ENCODE measurements at places on chromosomes 11 and 22.

DNA sequence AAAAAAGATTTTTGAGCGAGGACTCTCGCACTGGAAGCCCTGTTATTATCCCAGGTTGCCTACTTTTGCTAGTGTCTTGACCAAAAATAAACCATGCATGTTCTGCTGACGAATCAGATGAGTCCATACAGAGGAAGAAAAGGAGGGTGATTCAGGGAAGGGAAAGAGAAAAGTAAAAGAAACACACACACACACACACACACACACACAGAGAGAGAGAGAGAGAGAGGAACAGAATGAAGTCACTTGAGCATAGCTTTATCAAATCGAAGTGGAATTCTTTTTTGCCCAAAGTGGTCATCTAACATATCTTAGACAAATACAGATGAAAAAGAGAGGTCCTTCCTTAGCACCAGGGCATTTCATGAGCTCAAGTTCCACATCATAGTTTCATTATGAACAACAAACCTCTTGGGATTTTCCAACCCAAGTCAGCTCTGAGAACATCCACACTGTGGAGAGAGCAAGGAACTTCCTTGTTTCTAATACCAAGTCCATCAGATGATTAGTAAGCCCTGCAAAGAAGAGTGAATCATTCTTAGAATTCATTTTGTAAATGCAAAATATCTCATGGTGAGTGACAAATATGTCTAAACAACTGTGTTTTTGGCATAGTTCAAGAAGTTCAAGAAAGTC is 7.7 kb upstream of the MMP12 start:
- H3K27me3 ChIP-seq, result no peaks in the 10 kb centered on the region
- no peak overlapping the region for H3K27ac ChIP-seq
- no peaks in the 10 kb centered on the region for H3K4me1 ChIP-seq
- no peak overlapping the region for H3K4me3 ChIP-seq

DNA sequence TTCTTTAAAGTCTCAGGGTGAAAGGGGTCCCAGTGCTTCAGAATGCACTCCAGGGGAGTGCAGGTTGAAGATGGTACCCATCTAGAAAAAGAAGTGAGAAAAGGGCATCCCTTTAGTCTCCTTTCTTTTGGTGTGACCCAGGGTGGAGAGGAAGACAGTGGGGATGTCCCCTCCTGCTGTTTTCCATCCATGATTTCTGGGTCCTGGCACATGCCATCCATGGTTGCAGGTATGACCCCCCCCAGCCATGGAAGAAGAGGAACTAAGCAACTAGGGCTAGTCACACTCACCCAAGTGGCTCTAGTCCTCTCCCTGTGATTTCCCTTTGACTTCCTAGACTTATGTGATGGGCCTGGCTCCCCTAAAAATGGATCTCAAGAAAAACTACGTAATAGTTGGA is 15.9 kb upstream of the EI24 start:
- DNase-seq, result no peak
- no peaks in the 10 kb centered on the region for H3K36me3 ChIP-seq
- no peaks in the 10 kb centered on the region for H3K4me1 ChIP-seq
- no peaks in the 10 kb centered on the region for H3K27me3 ChIP-seq
- no peak overlapping the region for H3K4me3 ChIP-seq

DNA sequence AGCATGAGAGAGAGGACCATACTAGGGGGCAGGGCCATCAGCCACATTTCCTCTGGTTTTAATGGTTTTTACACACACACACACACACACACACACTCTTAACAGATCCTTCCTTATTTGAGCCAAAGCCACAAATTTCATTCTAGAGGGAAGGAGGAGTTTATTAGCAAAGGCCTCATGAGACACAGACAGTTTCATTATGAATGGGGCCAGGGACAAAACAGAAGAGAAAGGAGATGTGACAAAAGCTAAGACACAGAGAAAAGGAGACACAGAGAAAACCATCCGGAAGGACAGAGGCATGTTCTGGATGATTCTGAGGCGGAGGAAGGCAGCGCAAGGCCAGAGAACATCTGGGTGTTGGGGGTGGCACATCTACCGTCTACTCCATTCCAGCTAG is 32.2 kb upstream of the ARFGAP3 start:
- H3K27ac ChIP-seq, result no peak overlapping the region
- no peak for DNase-seq
- no peaks in the 10 kb centered on the region for H3K27me3 ChIP-seq

DNA sequence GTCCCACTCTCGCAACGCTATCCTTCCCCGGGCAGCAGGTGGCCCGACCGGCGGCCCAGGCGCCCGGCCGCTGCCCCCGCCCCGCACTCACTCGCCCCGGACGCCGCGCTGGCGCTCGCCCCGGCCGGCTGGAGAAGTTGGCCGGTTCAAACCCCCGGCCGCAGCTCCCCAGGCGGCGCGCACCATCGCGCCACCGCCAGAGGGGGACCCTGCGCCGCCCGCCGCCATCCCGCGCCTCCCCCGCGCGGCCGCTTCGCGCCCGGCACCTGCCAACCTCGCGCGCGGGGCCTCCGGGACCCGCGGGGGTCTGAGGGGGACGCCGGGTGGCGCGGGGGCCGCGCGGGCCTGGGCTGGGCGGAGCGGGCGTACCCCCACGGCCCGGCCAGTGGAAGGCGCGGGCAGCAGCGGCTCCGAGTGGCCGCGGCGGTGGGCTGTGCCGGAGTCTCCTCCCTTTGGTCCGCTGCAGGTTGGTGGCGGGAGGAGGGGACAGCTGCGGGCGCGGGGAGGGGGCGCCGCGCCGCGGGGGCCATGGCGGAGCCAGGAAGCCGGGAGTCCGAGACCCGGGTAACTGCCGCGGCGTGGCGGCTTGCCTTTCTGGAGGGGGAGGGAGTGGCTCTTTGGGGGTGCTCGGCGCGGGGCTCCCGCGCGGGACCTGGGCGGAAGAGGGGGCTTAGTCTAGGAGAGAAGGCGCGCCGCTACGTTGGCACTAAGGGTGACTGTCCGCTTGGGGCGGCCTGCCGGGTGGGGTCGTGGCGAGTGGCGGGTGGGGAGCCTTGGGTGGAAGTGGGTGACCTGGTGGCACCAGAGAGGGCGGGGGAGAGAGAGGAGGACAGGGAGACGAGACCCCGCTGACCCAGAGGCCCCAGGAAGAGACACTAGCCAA is at the start of the genes MPST and TST:
MPST (plus strand) TSS at position 434 of the 883 bp plus-strand sequence; CDS start at position 529, 95 bp downstream.
TST (minus strand) TSS at position 139 of the 883 bp plus-strand sequence. CDS start 715 bp downstream, outside the sequence.
- peak; percentile 76 for DNase-seq
- H3K27me3 ChIP-seq, result no peaks in the 10 kb centered on the region
- H3K4me3 ChIP-seq, result peak within 1 kb of the TSS; percentile 98
- H3K27ac ChIP-seq, result peak within 1 kb of the TSS; percentile 89
- H3K4me1 ChIP-seq, result peaks cover 30% of the 10 kb centered on the region
- H3K36me3 ChIP-seq, result peaks cover 16% of the 10 kb centered on the region

DNA sequence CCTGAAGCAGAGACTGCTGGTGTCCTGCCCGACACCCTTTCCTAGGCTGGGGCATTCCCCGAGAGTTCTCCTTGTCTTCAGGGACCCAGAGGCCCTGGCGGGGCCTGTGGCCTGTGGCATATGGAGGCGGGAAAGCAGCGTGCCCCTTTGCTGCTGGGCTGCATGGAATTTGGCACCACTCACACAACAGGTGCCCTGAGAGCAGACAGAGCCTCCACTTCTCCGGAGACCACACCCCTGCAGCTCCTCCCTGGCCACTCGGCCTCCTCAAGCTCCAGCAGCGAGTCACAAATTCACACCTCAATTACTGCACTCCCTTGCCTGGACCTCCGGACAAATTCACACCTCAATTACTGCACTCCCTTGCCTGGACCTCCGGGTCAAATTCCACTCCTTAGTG is 1375.2 kb downstream of the TBC1D22A start:
- no peaks in the 10 kb centered on the region for H3K27me3 ChIP-seq
- no peaks in the 10 kb centered on the region for H3K4me1 ChIP-seq
- H3K36me3 ChIP-seq, result no peaks in the 10 kb centered on the region
- H3K4me3 ChIP-seq, result no peak overlapping the region

GRCh38 chr11:44300844-44301563 is 8.9 kb downstream of the ALX4 start:
- H3K36me3 ChIP-seq, result no peaks in the 10 kb centered on the region
- H3K4me1 ChIP-seq, result peaks cover 14% of the 10 kb centered on the region
- H3K27ac ChIP-seq, result no peak overlapping the region
- H3K4me3 ChIP-seq, result no peak overlapping the region
- peaks cover 52% of the 10 kb centered on the region for H3K27me3 ChIP-seq

- H3K27ac ChIP-seq, result no peak overlapping the region
- no peaks in the 10 kb centered on the region for H3K36me3 ChIP-seq
- no peak for DNase-seq
- H3K4me3 ChIP-seq, result no peak overlapping the region
- H3K27me3 ChIP-seq, result no peaks in the 10 kb centered on the region
These were observed 12.8 kb downstream of the SLC37A2 start for GRCh38 chr11:125075900-125076317.

GRCh38 chr22:35887296-35887875 is 141.2 kb downstream of the RBFOX2 start:
- H3K4me3 ChIP-seq, result no peak overlapping the region
- peaks cover 32% of the 10 kb centered on the region for H3K4me1 ChIP-seq
- DNase-seq, result no peak
- H3K27ac ChIP-seq, result no peak overlapping the region
- H3K27me3 ChIP-seq, result no peaks in the 10 kb centered on the region

DNA sequence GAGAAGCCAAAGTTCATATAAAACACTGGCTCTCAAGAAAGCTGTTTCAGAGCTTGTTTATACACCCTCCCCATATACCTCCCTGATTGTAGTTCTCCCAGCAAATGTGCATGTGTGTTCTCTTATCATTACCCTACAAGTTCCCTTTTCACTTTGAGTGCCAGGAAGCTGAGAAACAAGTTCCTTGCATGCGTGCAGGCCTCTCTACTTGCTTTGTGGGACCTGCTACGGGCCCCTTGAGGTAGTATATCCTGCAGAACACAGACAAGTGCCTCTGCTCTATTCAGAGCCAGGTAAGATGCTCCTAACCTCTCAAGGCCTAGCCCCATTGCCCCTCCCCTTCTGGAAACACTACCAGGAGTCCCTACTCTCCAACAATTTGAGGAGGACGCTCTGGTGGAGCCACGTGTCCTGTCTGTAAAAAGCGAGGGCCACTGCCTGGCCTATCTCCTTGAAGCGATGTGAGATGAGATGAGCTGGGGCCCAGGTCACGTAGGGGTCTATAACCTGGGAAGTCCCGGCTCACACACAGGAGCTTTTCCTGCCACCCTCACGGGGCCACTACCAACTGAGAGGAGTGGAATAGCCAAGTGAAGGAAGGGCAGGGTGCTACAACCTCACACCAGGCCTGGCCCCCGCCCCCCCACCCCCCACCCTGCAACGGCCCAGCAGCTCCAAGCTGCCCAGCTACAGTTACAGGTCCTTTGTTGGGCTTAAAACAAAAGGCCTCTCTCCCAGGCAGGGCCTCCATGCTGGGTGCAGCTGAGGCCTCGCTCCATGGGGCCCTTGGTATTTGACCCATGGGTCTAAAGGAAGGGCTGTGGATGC is 2.6 kb upstream of the ATP5MGL start:
- H3K36me3 ChIP-seq, result no peaks in the 10 kb centered on the region
- H3K4me1 ChIP-seq, result peaks cover 93% of the 10 kb centered on the region
- DNase-seq, result no peak
- H3K27ac ChIP-seq, result peak overlapping the region; percentile 100
- no peak overlapping the region for H3K4me3 ChIP-seq

GRCh38 chr11:45895553-45896259 is 10.3 kb downstream of the MAPK8IP1 start:
- no peak for DNase-seq
- peaks cover 23% of the 10 kb centered on the region for H3K27me3 ChIP-seq
- H3K4me3 ChIP-seq, result no peak overlapping the region
- H3K36me3 ChIP-seq, result no peaks in the 10 kb centered on the region
- no peak overlapping the region for H3K27ac ChIP-seq

DNA sequence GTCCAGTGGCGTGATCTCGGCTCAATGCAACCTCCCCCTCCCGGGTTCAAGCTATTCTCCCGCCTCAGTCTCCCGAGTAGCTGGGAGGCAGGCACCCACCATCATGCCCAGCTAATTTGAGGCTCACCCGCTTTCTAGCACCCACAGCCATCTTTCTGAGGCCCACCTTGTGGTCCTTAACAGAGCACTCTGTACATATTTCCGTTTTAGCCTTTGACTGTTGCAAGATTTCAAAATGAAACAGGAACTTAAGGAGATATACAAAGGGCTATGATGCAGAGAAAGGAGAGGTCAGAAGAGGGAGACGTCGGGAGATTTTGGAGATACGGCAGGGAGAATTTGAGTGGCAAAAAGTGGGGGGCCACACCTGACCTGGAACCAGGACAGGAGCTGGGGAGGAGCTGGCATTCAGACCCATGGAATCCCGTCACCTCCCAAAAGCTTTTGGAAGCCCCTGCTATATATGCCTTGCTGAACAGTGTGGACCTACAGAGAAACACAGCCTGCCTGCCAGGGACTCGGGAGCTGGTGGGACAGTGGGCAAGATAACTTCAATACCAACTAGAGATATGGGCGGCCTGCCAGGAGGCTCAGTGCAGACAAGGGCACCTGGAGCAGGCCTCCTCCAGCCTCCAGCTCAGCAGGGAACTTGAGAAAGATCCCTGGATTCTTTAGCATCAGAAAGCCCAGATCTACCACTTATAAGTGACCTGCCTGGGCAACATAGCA is 8.0 kb upstream of the CLCF1 start:
- no peak overlapping the region for H3K4me3 ChIP-seq
- DNase-seq, result peak; percentile 63
- no peaks in the 10 kb centered on the region for H3K36me3 ChIP-seq

- H3K4me3 ChIP-seq, result no peak overlapping the region
- no peaks in the 10 kb centered on the region for H3K36me3 ChIP-seq
- no peak overlapping the region for H3K27ac ChIP-seq
- no peaks in the 10 kb centered on the region for H3K4me1 ChIP-seq
- no peak for DNase-seq
These were observed 78.3 kb upstream of the MYO18B start for GRCh38 chr22:25663654-25664053.

- H3K4me3 ChIP-seq, result no peak overlapping the region
- no peak for DNase-seq
- no peaks in the 10 kb centered on the region for H3K4me1 ChIP-seq
These were observed 15.9 kb downstream of the SLCO2B1 start for GRCh38 chr11:75166791-75167190.

DNA sequence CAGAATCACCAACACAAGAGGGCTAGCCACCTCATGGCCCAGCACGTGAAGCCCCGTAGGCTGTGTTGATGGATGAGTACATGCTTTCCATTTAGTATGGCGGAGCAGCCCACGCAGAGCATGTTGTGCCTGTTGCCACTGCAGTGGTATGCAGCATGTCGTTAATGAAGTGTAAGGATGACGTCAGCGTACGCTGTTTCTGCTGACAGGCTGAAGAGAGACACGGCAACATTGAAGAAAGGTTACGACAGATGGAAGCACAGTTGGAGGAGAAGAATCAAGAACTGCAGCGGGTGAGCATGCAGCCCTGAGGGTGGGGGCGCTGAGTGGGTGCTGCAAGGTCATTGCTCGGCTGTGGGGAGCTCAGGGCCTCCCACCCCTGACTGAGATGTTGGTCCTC is 62.8 kb downstream of the PPFIA1 start:
- no peak for DNase-seq
- no peak overlapping the region for H3K4me3 ChIP-seq
- peaks cover 92% of the 10 kb centered on the region for H3K36me3 ChIP-seq
- no peaks in the 10 kb centered on the region for H3K27me3 ChIP-seq
- H3K4me1 ChIP-seq, result no peaks in the 10 kb centered on the region

DNA sequence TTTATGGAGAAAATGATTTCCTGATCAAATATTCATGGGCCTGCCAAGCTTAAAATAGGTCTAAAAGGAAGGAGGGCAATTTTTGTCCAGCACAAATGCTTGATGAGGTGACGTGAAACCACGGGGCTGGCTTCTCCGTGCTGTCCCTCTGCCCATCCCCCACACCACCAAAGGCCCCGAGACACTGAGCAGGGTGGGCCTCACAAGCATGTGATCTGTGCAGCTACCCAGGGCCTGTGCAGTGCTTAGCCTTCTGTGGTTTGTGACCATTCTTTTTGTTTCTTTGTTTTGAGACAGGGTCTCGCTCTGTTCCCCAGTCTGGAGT is 94.8 kb upstream of the RTL6 start:
- no peak overlapping the region for H3K4me3 ChIP-seq
- DNase-seq, result no peak
- no peaks in the 10 kb centered on the region for H3K4me1 ChIP-seq
- H3K27ac ChIP-seq, result no peak overlapping the region
- no peaks in the 10 kb centered on the region for H3K36me3 ChIP-seq
- H3K27me3 ChIP-seq, result peaks cover 75% of the 10 kb centered on the region
